ENCODE measurements at places on chromosomes 16 and 17.

GRCh38 chr17:6135236-6135635 is 65.1 kb downstream of the WSCD1 start:
- DNase-seq = no peak

DNA sequence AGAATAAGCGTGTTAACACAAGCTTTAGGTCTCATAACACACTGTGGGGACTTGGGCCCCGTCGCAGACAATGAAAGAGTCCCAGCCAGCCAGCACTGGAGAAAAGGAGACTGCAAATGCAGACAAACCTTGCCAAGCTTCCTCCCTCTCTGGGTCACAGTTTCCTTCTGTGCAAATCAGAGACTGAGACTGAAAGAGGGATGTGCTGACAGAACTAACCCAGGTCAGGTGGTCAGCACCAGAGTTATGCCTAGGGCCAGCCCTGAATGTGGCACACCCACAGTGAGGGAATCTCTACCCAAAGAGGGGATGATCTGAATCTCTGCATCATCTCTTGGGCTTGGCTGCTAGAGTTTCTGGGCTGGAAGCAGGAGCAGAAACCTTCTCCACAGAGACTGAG is 282.3 kb upstream of the CCL2 start:
- DNase-seq = no peak

DNA sequence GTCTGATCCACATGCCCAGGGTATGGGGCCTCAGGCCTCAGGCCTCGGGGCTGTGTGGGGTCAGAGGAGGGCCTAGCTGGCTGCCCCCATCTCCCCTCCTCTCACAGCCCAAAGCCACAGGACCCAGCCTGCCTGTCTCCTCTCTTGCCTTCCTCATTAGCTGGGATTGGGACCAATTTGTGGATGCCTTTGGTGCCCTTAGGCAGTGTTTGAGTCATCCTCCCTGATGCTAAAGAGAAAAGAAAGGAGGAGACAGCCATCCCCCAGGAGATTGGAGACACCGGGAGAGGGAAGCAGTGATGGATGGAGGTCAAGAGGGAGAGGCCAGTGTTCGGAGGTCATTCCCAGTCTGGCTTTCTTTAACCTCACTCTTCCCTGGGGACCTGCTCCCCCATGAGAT is 23.3 kb upstream of the NOG start:
- DNase-seq = no peak

- DNase-seq = no peak
Observed at GRCh38 chr17:78127239-78127887, 1.2 kb downstream of the TMC6 start.

DNA sequence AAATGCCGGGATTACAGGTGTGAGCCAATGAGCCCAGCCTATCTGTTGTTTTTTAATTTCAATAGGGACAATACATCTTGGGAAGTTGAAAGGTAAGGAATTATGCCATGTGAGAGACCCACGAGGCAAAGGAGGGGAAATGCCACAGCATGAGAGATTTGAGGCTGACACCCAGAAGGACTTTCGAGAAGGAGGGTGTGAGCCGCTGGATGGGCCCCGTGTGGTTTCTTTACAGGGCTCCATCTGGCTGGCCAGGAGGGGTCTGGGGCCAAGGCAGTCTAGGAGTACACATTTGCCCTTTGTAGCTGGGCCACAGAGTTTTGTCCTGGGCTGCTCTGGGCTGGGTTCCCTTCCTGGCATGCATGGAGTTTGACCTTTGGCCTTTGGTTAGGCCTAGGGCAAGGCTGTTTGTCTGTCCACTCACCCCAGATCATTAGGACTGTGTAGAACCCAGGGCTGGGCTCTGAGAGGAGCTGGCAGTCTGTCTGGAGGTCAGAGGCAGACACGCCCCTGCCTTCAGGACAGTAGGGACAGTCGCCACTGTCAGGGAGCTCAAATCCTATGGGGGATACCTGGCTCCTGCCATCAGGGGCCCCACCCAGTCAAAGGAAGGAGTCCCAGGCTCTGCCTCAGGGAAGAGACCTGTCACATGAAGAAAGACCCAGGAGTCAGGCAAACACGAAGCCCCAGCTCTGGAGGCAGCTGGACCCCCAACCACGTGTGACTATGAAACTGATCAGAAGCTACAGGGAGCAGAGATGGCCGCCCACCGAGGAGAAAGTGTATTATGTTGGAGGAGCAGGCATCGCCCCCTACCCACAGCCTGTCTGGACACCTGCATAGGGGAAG is 24.2 kb upstream of the NXPH3 start:
- no peak for DNase-seq

- DNase-seq = peak; percentile 86
Observed at GRCh38 chr17:61412143-61412859, 12.7 kb downstream of the TBX2 start.

DNA sequence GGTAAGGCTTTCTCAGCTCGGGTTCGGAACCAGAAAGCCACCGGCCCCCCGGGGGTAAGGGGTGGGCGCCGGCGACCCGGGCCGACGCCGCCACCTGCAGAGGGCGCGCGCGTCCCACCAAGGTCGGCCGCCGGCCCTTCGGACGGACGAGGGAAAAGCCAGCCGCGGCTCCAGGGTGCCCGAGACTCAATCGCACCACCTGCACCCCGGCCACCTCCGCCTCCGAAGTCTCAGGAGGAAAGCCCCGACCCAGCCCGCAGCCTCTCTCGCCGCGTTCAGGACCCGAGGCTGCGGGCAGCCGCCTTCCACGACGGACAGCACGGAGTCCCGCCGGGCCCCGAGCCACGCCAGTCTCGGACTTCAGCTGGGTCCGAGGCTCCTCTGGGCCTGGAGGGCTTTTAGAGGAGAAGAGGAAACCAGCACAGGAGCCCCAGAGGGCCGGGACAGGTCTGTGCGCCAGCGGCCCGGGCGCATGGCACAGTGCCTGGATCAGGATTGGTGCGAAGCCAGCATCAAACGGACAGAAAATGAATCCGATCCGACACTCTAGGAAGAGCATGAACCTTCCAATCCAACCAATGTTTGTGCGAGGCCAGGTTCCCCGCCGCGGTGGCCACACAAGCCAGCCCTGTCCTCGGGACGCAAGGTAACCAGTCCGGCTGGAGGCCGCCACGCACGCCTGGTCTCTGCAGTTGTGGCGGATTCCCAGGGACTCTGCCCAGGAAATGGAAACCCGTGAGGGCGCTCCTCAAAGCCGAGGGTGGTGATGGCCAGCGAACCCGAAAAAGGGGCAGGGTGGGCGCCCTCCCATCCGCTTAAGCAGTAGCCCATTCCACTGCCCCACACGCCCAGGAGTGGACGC is 6.7 kb downstream of the CBX8 start:
- DNase-seq = peak; percentile 57

DNA sequence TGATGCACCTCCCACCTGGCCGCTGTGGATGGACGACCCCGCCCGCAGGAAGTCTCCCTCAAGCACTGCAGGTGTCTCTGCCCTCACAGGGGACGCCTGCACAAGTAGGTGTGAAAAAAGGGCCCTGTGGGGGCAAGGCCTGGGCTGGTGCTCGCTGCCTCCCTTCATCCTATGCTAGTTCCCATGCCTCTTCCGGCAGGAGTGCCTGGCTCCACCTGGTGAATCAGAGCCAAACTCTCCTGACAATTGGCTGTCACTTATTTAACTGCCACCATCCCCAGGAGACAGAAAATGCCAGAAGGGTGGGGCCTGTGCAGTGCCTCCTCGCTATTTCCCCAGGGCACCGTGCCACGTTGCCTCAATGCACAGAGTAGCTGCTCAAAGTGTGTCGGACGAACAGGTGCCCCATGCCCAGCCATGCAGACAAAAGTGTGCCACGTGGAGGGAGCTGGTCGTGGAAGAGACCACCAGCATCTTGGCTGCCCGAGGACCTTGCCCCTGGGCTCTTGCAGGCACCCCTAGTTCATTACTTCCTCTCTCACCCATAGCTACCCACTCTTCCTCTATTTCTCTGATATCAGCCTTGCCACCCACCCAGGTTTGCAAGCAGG is 170.7 kb downstream of the SEC14L1 start:
- no peak for DNase-seq

- DNase-seq = no peak
Observed at GRCh38 chr16:67405336-67405735, 10.9 kb downstream of the ZDHHC1 start.

GRCh38 chr17:41141361-41141760 is 1.0 kb upstream of the KRTAP4-6 start:
- DNase-seq = no peak

DNA sequence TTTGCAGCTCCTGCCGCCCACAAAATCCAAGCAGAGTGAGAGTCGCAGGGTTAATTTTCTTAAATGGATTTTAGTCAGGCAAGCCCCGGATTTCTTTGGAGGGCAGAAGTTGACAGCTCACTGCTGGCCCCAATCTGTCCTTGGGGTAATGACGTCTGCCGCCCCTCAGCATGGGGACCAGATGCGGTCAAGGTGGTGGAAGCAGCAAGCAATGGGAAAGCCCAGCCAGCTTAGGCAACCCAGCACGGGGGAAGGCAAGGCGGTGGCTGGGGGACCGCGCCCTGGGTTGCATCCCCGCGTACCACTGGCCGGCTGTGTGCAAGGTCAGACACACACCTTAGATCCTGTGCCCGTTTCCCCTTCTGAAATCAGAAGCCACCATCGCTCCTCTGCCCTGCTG is 321.7 kb downstream of the C16orf95 start:
- DNase-seq = no peak

- DNase-seq = no peak
Observed at GRCh38 chr16:2768403-2769089, 8.5 kb downstream of the ELOB start.

GRCh38 chr17:77590951-77591735 is 367.4 kb upstream of the TNRC6C start:
- DNase-seq = no peak

- DNase-seq = no peak
Observed at GRCh38 chr16:85728879-85729278, 22.0 kb downstream of the C16orf74 start.

GRCh38 chr17:58436805-58437239 is 19.5 kb upstream of the RNF43 start:
- DNase-seq = no peak

- DNase-seq = no peak
Observed at GRCh38 chr17:77741109-77741508, 217.4 kb upstream of the TNRC6C start.

DNA sequence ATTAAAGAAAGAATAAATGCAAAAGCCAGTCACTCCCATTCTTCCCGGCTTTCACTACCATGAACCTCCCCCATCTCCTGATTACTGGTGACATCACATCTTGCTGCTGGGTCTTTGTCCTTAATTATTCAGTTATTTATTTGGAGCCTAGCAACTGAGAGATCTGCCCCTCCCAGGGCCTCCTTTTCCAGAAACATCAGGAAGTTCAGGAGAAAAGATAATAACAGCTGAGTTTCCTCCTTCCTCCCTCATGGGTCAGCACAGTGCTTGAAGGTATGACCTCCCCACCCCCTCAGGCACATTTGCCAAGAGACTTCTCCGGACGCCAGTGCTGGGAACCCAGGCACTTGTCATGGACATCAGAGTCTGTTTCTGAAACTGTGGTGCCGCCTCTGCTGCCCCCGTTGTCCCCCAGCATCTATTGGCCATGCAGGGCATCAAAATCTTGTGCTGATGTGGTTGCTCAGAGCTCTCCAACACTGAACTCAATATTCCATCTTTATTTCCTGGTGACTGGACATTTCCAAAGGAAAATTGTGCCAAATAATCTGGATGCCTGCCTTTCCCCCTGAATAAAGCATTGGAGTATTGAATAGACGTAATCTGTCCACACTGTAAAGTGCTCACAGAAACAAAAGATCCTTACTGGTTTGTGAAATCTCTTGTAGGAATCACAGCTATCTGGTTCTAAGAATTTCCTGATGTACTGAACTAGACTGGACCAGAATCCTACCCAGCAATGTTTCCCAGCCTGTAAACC is 71.8 kb downstream of the ZNF18 start:
- no peak for DNase-seq

- DNase-seq = no peak
Observed at GRCh38 chr16:13680021-13680889, 239.7 kb upstream of the ERCC4 start.

- DNase-seq = no peak
Observed at GRCh38 chr17:42571435-42572225, 4.7 kb downstream of the MLX start.

All from NCI-H2081 (cell line).